Stimulated activated CD4-positive, alpha-beta T cell treated with anti-CD3 and anti-CD28 coated beads, Interleukin-12 subunit alpha, Interleukin-12 subunit beta, amount 100 ng/mL, for 48 hours (primary cell): ENCODE measurements at places on chromosomes 3 and 15.

- DNase-seq: no peak
Measured at GRCh38 chr3:33458446-33458845, 18.2 kb upstream of the UBP1 start.

GRCh38 chr3:183555541-183556081 lies at the start of gene KLHL6:
Gene KLHL6 (minus strand): TSS chr3:183555706. CDS start chr3:183555653, 53 bp downstream.
- peak; percentile 66 for DNase-seq

DNA sequence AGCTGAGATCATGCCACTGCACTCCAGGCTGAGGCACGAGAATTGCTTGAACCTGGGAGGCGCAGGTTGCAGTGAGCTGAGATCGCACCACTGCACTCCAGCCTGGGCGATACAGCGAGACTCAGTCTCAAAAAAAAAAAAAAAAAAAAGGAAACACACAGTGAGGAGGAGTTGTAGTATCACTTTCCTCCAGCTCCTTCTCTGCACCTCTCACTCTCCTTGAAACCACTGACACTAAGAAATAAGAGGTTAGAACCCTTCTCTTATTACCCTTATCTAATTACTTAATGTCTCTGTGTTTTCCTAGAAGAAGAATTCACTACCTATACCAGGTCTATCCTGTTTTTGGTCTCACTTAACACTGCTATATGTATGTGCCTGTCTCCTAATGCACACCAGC lies 31.7 kb downstream of the RAB27A start:
- no peak for DNase-seq

DNA sequence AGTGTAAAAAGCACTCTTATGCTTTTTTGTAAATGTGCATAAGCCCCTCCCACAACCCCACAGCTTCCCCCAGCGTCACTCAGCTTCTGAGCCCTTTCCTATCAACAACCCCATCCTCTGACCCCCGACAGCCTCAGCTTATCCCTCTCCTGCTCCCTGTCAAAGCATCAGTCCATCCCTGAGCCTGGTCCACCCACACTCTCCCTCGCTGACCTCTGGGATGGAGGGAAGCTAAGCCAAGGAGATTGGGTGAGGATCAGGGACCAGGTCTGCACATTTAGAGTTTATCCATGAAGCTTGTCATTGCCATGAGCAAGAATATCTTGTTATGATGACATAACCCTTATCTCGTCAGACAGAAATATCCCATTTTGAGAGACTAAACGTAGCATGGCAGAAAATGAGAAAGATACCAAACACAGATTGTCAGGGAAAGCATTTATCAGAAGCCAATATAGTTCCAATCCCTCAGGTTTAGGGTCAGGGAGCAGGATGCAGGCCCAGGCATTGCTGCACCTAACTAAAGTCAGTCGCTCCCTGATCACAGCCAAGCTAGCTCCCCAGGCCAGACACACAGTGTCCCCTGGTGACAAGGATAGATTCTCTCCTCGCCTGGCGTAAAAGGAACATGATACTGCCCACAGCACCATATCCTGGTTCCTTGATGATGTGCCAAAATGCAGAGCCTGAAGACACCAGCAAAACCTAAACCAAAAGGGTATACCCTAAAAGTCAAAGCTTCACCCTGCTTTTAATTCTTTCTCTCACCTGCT lies 66.9 kb downstream of the DCLK3 start:
- no peak for DNase-seq

GRCh38 chr15:75129788-75130187 lies 71.9 kb upstream of the C15orf39 start:
- no peak for DNase-seq

GRCh38 chr3:157294491-157294890 lies 134.5 kb upstream of the CCNL1 start:
- DNase-seq: no peak

- no peak for DNase-seq
Measured at GRCh38 chr3:39990532-39990931, 181.1 kb downstream of the MYRIP start.

GRCh38 chr3:152650177-152650576 lies 184.8 kb upstream of the P2RY1 start:
- DNase-seq: no peak

GRCh38 chr3:83434880-83435587 lies 1523.8 kb upstream of the CADM2 start:
- no peak for DNase-seq

DNA sequence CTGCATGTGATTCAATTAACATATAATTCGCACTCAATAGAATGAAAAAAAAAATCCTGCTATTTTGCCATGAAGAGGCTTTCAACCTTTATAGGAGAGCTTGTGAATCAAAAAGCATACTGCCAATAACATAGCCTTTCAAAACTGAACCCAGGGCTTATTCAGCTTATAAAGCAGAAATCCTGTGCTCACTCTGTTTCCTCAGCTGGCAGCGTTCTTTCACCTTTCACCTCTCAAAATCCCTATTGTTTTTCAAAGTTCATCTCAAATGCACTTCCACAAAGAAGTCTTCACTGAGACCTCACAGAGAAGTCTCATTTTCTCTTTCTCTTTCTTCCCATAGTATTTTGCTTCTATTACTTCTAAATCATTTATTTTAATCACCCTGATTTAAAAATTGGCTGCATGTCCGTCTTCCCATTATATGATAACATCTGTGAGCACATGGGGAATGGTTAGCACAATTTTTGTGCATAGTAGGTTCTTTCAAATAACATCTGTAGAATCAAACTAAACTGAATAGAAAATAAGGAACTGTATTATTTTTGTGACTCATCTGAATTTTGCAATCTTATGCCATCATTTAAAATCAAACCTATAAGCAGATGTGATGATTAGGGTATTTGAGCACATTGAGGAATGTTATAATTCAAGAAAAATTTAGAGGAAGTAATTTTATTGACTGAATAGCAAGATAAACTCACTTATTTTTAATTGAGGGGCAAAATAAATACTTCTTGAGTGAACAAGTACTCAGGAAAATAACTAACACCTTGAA lies 373.4 kb downstream of the NLGN1 start:
- no peak for DNase-seq

- no peak for DNase-seq
Measured at GRCh38 chr3:154285221-154285620, 39.1 kb downstream of the DHX36 start.

- no peak for DNase-seq
Measured at GRCh38 chr3:1609416-1609815, 489.2 kb upstream of the CNTN4 start.

GRCh38 chr3:141659821-141660613 lies 78.1 kb upstream of the RNF7 start:
- no peak for DNase-seq

GRCh38 chr15:76636059-76636458 lies 269.1 kb downstream of the SCAPER start:
- DNase-seq: no peak

DNA sequence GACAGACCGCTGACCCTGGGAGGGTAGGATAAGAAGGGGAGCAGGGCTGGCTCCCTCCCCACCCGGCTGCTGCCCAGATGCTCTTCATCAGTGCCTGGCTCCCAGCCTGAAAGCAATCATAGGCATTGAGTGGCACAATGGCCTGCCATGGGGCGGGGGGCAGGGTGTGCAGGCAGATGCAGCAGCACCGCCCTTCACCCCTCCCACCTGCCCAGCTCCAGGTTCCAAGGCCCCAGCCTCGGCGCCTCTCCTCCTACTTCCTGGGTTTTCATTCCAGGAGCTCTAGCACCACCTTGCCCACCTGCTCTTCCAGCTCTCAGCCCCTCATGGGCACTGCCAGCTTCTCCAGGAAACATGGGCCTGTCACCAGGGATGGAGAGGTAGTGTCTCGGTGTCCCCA lies 101.7 kb downstream of the MEGF11 start:
- no peak for DNase-seq

- DNase-seq: no peak
Measured at GRCh38 chr15:44181410-44181809, 13.7 kb downstream of the FRMD5 start.

DNA sequence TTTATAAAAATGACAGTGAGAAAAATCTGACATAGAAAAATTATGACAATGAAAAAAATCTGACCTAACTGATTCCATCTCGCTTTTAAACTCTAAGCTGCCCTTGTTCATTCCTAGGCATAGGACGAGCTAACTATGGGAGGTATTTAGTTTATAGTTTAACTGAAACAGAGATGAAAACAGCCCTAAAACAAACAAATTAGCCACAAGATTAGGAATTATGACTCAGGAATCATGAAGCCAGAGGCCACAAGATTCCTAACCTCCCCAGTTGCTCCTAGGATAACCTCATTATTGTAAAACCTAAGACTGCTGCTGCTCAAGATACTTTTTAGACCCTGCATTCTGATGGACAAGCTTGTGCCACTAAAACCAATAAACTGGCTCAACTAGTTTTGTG lies 122.7 kb upstream of the MNS1 start:
- DNase-seq: no peak

DNA sequence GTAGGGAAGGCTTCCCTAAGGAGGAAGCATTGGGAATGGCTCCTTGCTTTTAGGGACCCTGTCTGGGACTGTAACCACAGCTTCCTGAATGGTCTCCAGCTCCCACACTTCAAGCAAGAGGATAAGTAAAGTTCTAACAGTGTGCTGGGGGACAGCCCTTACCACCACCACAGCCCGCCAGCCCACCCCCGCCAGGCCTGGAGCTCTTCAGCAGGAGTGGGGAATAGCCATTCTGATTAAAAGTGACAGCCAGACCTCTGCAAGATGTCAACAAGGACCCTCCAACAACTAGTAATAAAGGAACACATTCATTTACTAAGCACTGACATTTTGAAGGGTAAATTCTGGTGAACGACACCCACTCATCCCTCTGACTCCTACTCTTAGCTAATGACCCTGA lies 49.4 kb downstream of the CPN2 start:
- DNase-seq: no peak

- DNase-seq: no peak
Measured at GRCh38 chr3:127800508-127800907, 21.8 kb downstream of the MGLL start.

DNA sequence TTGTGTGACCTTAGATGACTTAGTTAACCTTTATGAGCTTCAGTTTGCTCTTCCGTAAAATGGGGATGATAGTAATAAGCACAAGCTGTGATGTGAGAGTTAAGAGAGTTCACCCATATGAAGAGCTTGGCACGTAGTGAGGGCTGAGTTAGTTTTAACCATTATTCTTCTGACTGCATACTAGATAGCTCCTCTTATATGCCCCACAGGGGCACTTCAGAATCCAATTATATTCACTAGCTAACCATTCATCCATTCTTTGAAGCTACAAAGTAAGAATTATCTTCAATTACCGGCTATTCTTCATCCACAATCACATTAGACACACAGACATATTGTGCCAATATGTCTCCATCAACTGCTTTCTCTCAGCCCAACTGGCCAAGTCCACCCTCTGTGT lies 159.0 kb upstream of the STT3B start:
- DNase-seq: no peak

GRCh38 chr3:78221796-78222195 lies 1181.9 kb downstream of the ROBO2 start:
- no peak for DNase-seq

DNA sequence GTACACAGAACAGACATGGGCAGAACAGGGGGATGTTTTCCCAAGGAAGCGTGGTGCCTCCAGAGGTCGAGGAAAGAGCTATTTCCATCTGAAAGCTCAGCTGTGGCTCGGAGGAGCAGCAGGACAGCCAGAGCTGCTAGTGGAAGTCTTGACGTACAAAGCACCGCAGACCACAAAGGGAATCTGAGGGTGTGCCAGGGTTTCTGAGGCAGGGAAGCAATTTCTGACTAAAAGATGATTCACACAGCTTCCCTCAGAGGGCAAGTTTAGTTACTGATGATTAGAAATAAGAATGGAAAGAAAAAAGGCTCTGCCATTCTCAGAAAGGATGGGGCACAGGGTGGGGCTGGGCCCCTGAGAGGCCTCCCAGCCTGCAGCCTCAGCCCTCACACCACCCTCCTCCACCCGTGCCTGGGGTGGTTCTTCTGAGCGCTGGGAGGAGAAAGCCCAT lies 45.8 kb upstream of the SEC13 start:
- DNase-seq: peak; percentile 38

DNA sequence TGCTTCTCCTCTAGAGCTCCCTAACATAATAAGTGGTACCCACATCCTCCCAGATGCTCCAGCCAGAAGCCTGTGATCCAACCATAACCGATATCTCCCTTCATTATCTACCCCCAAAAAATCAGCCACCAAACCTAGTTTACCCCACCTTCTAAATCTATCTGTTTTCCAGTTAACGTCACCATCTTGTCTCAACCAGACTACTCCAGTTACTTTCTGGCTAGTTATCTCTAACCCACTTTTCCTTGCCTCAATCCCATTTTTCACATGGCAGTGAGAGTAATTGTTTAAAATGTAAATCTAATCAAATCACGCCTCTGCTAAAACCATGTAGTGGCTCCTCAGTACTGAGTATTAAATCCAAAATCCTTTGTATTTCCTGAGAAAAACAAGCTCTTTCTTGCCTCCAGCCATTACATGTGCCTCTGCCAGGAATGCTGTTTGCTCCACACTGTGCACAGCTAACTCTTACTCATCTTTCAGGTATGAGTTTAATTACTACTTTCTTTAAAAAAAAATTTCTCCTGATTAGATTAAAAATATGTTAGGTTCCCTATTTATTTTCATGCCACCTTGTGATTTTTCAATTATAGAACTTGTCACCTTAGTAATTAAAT lies 15.4 kb downstream of the CCDC54 start:
- no peak for DNase-seq

DNA sequence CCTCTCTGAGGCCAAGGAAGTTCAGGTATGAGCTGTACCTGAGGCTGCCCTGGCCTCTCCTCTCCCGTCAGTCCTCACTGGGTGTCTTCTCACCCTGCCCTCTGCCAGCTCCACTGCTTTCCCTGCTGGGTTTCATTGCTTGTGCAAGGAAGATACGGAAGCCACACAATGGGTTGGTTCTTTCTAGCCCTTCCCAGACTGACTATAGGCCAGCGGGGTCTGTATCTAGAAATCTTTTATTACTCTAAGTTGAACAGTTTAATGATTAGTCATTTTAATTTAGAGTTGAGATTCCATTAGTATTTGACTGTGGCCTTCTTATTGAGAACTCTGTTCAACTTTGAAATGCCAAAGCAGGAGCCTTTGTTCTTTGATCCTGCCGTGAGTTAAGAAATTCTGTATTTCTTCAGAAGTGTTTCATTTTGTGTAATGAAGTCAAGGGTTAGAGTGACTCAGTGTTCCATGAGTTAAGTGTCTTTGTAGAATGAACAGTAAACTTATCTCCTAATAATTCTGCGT lies 16.2 kb downstream of the C3orf62 start:
- DNase-seq: no peak

DNA sequence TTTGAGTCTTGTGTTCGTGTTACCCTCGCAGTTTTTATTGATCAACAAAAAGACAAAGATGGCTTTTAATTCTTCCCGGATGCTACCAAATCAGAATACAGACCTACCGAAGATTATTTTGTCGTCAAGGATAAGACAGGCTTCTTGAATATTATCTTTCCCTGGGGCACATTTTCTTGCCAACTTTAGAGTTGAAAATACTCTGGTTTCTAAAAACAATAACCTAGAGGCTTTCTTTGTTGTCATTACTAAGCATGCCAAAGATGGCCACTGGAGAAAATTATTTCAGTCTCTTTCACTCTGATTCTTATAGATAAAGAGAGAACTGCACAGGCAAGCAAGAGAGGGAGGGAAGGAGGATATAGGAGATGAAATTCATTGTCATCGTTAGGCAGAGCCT lies 33.9 kb downstream of the OXNAD1 start:
- no peak for DNase-seq
